EH (cell line): ENCODE measurements at places on chromosomes 13 and 19.
A peak's percentile ranks its signal among the peaks of the same experiment; 100 is the strongest.

GRCh38 chr13:93818345-93818744 is 591.7 kb downstream of the GPC6 start:
- DNase-seq = no peak

GRCh38 chr13:77397636-77398035 is 70.7 kb upstream of the MYCBP2 start:
- peak; percentile 38 for DNase-seq

GRCh38 chr19:41554907-41555306 is 21.1 kb upstream of the CEACAM21 start:
- no peak for DNase-seq

DNA sequence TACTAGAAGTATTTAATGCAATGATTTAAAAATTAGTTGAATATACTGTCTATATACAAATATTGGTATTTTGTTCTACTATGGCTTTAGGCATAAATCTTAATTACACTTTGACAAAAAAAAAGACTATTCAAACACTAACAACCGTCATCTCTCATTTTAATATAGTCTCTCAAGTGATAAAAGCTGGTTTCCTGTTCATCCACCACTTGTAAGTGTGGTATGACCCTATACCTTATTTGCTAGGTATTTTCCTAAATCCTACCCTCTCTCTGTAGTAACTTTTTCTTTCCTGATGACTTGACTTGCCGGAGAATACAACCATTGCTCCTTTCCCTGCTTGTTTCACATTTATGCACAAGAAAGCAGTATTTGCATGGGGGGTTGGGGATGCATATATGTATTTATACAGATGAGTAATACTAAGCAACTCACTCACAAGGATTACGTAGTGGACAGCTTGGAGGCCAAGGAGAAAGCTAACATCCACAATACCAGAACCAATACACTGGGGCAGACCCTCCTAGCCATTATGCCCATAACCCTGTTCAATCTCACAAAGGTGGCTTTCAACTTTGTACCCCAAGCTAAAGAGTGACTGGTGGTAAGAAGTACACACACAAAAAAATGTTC is 12.7 kb upstream of the EFNB2 start:
- DNase-seq = peak; percentile 15

DNA sequence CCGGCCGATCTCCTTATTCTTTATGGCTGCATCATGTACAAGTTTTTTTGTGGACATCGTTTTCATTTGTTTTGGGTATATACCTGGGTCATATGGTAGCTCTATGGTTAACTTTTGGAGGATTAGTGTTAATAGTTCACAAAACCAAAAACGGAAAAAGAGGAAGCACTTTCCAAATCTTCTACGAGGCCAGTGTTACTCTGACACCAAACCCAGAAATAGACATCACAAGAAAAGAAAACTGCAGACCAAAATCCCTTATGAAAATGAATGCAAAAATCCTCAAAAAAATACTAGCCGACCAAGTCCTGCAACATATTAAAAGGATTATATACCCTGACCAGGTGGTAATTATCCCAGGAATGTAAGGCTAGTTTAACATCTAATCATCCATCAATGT is 29.8 kb downstream of the ADGRE2 start:
- DNase-seq = no peak

GRCh38 chr19:15758379-15758778 is 20.6 kb downstream of the OR10H3 start:
- no peak for DNase-seq

- peak; percentile 24 for DNase-seq
Observed at GRCh38 chr19:52896431-52897137, 851 bp downstream of the ZNF320 start.

DNA sequence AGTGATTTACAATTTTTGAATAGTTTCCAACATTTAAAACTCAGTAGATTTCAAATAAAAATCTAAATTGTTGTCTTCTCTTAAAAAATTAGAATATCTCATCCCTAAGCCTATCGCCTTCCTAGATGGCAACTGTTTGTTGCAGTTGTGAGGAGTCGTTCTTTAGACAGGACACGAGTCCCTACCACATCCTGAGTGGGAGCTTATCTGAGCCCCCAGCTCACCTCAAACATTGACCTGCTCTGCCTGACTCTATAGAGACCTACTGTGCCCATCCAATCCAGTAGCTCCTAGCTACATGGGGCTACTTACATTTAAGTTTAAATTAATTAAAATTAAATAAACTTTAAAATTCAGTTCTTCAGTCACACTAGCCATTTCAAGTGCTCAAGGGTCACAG is 434.7 kb downstream of the FOXO1 start:
- no peak for DNase-seq

DNA sequence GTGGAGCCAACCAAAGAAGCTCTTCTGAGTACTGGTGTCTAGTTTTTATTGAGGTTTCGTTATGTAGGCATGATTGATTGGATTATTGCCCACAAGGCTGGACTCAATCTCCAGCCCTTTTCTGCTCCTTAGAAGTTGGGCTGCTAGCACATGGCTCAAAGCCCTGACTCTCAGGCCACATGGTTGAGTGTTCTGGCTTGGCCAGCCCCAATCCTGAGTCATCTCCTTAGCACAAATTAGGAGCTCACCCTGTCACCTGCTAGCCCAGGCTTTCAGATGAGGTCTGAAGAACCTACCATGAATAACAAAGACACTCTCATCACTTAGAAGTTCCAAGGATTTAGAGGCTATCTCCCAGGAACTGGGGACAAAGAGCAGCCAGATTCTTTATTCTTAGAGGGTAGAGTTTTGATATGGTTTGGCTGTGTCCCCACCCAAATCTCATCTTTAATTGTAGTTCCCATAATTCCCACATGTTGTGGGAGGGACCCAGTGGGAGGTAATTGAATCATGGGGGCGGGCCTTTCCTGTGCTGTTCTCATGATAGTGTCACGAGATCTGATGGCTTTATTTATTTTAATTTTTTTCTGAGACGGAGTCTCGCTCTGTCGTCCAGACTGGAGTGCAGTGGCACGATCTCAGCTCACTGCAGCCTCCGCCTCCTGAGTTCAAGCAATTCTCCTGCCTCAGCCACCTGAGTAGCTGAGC is 11.3 kb downstream of the DPY19L3 start:
- peak; percentile 11 for DNase-seq

DNA sequence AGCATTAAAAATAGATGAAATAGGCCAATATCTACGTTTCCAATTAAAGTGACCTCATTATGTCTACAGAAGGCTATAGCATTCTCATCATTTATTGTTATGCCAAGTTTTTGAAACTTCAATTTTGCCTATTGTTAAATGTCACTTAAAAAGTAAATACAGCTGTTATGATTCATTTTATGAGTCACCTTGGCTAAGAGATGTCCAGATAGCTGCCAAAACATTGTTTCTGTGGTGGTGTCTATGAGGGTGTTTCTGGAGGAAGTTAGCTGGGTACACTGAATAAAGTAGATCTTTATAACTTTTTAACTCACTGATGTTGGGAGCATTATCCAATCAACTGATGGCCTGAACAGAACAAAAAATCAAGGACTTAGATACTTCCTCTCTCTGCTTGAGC is 1209.7 kb upstream of the PCDH9 start:
- DNase-seq = no peak

DNA sequence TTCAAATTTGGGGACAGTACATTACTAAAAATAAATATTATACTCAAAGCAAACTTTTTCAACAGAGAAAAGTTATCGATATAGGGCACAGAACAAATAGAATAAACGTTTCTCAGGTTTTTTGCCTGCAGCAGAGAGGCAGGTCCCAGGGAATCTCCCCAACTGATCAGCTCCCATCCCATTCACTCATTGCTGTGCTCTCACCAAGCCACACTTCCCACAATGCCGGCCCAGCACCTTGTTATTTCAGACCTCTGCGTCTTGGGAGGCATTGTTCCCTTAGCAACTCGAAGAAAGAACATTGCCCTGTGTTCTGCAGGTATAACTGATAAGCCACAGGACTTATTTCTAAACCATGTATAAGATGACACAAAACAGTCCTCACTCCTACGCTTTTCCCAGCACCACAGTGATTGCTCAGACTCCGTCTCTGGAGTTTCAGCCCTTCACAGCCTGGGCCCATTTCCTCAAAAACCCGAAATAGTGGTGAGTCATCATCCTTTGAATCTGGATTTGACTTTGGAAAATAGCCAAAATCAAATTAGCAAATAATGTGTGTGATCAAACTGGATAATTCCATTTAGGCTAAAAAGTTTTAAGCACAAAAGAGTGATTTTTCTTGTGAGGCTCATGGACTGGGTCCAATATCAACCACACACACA is 100.4 kb downstream of the DCLK1 start:
- peak; percentile 70 for DNase-seq

- DNase-seq = peak; percentile 29
Observed at GRCh38 chr13:97567510-97568243, 133.7 kb downstream of the RAP2A start.

DNA sequence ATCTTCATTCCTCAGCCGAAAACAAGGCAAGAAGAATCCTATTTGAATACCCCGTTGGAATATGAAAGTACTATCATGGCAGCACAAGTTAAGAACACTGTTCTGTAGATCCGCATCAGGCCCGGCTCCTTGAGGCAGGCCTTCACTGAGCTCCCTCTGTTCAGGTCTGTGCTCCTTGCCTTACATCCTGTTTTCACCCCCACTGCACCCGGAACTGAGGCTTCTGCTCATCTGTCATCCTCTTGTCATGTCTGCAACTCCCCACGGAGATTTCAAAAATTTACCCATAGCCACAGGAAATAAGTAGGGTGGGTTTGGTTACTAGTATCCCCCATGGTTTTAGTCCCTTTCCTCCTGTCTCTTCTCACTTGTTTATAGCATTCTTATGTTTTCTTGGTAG is 861.9 kb downstream of the GPC5 start:
- no peak for DNase-seq

- DNase-seq = no peak
Observed at GRCh38 chr13:113653264-113654174, 4.5 kb downstream of the ATP4B start.

DNA sequence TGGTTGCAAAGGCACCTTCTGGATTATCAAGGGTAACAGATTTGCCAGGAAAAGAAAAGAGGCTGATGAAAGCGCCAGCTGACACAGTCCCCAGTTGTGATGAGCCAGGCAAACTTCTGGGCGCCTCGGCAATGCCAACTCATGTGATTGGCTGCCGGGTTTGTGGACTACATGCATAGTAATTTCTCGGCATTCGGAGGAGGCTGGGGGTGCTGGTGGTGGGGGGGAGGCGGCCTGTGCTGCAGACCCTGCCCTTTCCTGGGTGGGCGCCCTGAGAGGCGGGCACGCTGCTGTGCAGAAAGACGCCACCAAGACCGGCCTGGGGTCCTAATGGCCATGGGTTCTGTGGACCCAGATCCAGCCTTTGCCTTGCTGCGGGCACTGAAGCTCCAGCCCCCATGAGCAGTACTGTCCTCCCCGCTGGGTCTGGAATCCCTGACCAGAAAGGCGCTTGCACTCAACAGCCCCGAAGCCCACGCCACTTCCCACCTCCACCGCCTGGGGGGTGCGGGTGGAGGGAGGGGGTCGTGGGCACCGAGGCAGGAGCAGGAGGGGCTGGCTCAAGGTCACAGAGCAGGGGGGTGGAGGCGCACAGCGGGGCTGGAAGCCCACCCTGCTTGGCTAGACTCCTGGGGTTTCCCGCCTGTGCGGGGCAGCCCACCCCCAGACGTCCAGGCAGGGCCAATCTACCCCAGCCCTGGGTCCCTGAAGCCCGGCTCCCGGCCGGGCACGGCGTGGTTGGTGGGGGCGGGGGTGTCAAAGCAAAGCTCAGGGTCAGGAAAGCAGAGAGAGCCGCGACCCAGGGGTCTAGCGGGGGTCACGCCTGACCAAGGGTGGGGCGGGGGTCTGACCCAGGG is 1.0 kb downstream of the DIRAS1 start:
- peak; percentile 52 for DNase-seq

- DNase-seq = no peak
Observed at GRCh38 chr13:48644951-48645350, 8.8 kb upstream of the CYSLTR2 start.

DNA sequence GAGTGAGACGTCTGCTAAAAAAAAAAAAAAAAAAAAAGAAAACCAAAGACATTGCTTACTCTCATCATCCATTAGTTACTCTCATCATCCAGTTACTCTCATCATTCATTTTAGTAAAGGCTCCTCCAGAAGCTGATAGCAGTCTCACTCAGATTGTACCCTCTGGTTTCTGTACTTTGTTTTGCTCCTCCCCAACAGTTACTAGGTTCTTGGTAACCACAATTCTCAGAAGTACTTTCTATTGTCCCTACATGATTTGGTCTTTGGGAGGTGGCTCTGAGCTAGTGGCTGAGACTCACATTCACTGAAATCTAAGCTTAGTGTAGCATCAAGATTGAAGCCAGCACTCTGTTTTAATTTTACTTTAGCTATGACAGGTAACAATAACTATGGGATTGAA is 14.3 kb downstream of the ERICH4 start:
- DNase-seq = no peak

DNA sequence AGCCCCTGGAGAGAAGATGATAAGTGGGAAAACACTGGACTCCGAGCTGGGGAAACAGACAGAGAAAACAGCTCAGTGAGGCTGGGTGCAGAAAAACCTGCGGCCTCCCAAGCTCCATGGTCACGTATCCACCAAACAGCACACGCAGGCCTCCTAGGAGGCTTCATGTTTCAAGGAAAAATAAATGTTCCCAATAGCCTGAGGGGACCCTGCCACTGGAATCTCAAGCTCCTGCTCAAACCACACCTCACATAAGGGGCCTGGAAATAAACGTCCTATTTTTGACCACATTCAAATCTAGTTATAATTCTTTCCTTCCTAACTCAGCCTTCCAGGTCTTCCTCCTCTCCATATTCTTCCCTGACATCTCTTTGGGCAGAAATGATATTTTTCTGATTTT is 225.7 kb downstream of the ABCC4 start:
- peak; percentile 55 for DNase-seq

DNA sequence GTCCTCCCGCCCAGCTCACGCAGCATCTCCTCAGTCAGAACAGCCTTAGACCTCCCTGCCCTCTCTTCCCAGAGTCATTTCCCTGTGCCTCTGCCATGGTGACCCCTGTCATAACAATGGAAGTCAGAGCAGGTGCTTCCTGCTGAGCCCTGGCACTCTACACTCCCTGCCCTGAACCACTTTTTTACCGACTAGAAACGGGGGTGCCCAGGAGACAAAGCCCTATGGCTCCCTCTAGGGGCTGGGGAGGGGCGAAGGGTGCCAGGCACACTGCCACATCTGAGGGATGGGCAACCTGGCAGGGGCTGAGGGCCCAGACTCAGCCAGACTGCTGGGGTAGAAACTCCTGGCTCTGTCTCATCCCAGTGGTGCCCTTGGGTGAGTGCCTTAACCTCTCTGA is 16.4 kb downstream of the ZNF574 start:
- peak; percentile 33 for DNase-seq

- DNase-seq = no peak
Observed at GRCh38 chr19:29293292-29293691, 80.3 kb upstream of the UQCRFS1 start.

GRCh38 chr13:95276037-95276505 is 25.2 kb downstream of the ABCC4 start:
- no peak for DNase-seq

GRCh38 chr13:48866249-48866648 is 109.5 kb upstream of the FNDC3A start:
- no peak for DNase-seq

DNA sequence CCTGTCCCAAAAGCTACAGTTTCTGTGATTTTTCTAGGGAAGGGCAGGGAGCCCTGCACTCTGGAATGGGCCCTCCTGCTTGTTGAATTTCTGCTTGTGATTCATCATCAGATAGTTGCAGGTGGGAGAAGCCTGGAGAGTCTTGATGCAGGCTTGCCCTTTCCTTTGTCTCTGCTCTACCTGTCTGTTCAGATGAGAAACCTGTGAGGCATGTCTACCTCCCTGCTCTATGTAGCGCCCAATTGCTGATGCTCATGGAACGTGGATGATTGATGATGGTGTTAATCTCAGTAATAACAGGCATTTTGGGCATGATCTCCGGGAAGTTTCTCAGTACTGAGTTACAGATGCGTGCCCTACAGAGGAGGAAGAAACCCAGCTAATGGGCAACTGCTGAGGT is 10.9 kb upstream of the CBY2 start:
- DNase-seq = no peak
